ENCODE measurements at places on chromosomes 5 and 9.

- DNase-seq, result no peak
Measured at GRCh38 chr9:33637881-33638280, 113.8 kb downstream of the ANKRD18B start.

- no peak for DNase-seq
Measured at GRCh38 chr9:71518045-71518827, 250.1 kb downstream of the CEMIP2 start.

DNA sequence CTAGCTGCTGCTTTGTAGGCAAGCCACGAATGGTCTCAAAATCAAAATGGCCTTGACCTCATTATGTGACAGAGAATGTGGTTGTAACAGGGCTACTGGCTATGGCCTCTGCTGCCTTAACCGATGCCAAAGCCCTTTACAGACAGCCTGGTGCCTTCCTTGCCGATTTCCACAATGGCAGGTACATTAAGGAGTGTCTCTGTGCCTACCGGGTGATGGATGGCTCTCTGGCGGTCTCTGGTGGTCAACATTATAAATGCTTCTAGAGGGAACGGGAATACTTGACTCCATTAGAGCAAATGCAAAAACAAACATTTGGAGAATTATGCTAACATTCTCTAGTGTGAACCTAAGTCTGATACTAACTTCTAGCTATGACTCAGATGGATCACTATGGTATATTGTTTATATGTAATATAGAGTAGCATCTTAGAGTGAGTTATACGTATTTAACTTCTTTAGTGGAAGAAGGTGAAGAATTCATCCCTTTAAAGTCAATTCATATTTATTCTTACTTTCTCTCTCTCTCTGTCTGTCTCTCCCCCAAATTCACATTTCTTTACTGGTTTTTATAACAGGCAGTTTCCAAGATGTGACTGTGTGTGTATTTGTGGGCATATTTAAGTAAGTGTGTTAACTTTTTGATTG, 52.5 kb downstream of the RPS23 start:
- peak; percentile 67 for DNase-seq

- no peak for DNase-seq
Measured at GRCh38 chr5:72245951-72246532, 74.0 kb downstream of the MRPS27 start.

- no peak for DNase-seq
Measured at GRCh38 chr5:147784146-147784987, 1.8 kb upstream of the JAKMIP2 start.

DNA sequence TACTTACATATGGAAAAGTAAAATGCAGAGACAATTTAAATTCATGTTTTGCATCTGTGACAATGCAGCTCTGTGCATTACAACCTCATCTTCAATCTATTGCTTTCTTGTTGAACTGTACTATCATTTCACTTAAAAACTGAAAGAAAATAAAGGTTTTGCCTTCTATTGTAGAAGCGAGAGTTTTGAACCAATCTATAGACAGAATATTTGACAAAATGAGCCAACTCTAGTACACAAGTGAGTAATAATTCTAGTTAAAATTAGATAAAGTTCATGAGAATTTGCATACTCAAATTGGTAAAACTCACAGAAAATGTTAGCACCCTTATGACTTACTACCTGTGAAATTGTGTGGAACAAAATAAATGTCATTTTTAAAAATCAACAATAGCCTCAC, 123.7 kb downstream of the EDIL3 start:
- DNase-seq, result no peak

DNA sequence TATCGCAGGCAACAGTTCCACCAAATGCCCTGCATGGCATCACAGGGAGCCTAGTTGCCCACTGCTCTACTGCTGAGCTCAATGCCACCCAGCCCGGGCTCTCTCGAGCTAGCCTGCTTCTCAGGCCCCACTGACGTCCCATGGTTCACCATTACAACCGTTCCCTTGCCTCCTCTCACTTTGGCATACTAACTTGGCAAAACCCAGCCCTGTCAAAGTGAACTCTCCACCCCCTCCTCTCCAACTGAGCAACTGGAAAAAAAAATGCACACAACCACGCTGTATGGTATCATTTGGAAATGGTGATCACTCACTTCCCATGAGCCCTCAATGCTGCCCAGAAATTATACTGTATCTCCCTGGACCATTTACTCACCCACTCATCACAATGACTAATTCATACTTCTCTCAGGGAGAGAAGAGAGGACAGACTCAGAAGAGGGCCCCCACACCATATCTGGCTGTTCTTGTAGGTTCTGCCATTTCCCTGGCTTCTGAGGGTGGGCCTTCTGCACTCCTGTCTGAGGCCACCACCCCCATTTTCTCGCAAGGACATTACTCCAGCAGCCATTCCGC, 51.4 kb upstream of the RARS1 start:
- DNase-seq, result no peak

GRCh38 chr5:107431998-107432397, 238.7 kb downstream of the EFNA5 start:
- no peak for DNase-seq

DNA sequence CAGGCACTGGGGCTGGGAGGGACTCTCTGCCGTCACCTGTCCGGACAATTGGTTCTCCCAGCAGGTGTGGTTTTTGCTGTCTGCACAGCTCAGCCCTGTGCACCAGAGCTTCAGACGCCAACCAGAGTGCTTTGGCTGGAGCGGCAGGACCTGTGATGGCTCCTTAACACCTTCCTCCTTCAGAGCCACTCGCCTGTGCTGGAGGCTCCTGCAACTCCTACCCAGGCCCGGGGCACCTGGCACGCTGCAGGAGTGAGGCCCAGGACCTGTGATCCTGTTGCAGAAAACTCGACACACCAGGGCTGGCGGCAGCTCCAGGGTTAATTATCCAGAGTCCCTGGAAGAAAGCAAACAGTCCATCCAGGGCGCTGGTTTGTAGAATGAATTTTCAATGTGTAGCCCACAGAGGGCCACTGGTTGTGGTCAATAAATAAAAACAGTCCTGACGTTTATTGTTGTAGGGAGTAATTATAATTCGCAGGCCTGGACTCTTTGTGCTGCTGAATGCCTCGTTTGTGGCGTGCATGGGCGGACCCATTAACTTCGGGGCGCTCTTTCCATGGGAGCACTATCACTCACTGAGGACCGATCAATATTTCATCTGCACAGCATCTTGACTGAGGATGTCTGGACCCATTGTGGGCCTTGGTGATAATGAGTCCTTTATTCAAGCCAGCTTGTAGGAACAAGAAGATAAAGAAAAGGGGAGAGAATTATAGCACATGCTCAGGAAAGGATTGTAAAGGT, 339.7 kb upstream of the IRX4 start:
- DNase-seq, result no peak

DNA sequence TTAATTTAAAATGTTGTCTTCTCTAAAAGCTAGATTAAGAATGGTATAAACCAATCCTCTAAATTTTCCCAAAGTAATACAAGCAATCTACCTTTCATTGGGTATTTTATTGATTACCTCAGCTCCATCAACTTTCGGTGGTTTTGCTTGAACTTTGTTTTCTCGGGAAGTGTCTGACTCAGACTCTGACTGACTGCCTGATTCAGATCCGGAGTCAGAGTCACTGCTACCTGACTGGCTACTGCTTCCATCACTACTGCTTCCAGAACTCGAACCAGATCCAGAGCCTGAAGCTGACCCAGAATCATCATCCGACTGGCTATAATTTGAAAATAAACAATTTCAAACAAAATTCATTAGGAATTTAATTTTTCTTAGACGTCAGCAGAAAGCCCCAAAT, 24.0 kb downstream of the CHD1 start:
- peak; percentile 20 for DNase-seq

GRCh38 chr9:106102821-106103220, 408.5 kb downstream of the TMEM38B start:
- DNase-seq, result no peak

DNA sequence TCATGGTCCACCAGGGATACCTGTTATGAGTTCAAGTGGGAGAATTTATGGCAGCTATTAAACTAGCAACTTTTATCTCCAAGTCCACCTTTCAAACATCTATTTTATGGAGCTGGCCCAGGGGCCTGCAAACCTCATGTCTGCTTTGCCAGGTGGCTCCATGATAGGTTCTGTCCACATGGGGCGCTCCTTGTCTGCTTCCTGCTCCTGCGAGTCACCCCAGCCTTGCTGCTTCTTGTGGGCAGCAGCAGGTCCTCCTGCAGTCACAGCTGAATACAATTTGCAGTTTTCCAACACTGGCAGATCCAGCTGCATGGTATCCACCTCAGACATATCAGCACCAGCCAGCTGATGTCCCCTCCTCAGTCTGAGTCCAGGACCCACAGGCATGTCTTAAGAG, 39.6 kb upstream of the FRRS1L start:
- peak; percentile 11 for DNase-seq

DNA sequence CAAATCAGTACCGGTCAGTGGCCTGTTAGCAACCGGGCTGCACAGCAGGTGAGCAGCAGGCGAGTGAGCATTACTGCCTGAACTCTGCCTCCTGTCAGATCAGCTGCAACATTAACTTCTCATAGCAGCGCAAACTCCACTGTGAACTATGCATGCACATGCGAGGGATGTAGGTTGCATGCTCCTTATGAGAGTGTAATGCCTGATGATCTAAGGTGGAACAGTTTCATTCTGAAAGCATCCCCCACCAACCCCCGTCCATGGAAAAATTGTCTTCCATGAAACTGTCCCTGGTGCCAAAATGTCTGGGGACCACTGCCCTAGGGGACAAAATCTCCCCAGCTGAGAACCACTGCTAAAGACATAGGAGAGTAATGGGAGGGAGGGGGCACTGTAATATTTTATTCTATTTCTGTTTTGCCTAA, 51.1 kb downstream of the P4HA2 start:
- DNase-seq, result peak; percentile 39

- peak; percentile 22 for DNase-seq
Measured at GRCh38 chr5:86665984-86666760, 48.4 kb downstream of the COX7C start.

DNA sequence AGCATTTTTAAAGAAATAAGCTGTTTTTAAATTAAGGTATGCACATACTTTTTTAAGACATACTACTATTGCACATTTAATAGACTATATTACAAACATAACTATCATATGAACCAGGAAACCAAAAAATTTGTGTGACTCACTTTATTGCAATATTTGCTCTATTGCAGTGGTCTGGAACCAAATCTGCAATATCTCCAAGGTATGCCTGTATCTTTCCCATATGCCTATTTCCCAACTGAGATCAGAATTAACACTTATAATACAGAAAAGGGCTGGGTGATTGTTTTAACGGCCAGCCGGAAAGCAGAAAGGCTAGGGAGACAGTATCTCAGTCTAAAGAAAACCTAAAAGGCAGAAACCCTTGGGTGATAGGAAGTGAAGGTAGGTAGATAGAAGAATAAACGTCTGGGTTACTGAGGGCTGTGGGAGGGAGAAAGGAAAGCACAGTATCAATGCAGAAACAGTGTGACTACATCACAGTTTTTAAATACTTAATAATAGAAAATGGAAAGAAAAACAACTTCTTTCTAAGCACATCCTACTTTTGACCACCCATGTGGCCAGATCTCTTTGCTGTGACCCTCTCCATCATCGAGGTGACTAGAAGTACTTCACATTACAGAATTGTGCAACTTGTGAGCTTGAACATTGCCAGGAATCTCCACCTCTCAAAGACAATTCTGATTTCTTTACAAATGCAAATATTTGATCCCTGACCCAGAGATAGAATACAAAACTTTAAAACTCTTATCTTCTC, 126.4 kb downstream of the LPAR1 start:
- DNase-seq, result no peak

GRCh38 chr9:78127279-78128225, 95.9 kb upstream of the GNAQ start:
- no peak for DNase-seq

DNA sequence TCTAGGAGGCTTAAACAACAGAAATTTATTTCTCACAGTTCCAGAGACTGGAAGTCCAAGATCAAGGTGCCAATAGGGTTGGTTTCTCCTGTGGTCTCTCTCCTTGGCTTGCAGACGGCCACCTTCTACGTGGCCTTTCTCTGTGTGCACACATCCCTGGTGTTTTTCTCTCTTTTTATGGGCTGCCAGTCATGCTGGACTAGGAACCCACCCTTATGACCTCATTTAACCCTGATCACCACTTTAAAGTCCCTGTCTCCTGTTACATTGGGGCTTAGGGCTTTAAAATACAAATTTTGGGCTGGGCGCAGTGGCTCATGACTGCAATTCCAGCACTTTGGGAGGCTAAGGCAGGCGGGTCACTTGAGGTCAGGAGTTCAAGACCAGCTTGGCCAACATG, 157.1 kb downstream of the TLE1 start:
- DNase-seq, result no peak

GRCh38 chr9:4371108-4371507, 71.2 kb upstream of the GLIS3 start:
- DNase-seq, result no peak

DNA sequence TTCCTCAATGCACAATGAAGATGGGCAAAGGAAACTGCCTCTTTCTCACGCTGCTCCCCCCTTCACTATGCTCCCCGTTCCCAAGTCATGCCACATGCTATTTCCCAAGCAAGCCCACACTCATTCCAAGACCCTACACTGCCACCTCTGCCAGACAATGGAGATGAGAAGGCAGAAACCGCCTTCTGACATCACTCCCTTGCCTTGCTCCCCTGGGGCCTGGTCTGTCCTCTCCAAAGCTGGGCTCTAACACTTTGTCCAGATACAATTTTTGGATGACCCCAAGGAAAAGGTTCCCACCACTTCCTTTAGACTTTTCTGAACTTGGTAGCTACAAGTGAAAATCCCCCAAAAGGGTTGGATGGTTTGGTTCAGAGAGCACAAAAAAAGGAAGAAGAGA, 7.2 kb upstream of the ADRA1B start:
- DNase-seq, result no peak

- DNase-seq, result no peak
Measured at GRCh38 chr5:40841068-40841805, at the start of gene CARD6. CARD6 (plus strand) TSS chr5:40841367; CDS start chr5:40841383, 16 bp downstream.

- DNase-seq, result peak; percentile 3
Measured at GRCh38 chr9:117714282-117714681, 10.1 kb downstream of the TLR4 start.

DNA sequence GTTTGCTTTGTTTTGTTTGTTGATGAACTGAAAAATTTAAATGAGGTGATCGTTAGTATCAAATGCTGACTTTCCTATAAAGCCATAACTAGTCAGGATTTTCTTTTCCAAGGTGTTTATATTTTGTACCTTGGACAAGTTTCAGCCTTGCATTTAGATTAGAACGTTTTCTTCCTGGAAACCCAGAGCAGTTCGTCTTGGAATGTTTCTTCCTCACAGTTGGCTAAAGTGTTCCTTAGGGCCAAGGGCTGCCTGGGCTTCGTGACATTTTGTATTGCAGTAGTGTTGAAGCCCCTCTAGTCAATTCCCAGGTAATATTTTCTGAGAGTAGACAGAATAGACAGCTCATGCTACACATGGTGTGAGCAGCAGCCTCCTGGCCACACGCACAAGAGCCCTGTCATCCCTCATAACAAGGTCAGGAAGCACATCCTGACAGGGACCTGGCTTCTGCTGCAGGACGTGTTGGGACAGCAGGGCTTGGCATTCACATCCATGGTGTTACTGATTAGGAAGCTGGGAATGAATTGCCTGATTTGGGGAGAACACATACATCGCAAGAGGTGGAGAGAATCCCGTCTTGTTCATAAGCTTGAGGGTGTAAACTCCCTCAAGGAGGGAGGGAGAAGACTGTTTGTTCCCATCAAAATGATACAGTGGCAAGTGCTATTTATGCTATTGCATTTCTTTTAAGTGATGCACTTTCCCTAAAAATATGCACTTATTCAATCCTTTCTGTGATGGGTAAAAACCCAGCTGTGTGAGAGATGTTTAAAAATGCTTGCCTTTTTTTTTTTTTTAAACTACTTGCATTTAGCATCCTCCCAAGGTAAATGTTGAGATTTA, 31.7 kb downstream of the FUBP3 start:
- no peak for DNase-seq
